ENCODE measurements at places on chromosomes 16 and 17.
A peak's percentile ranks its signal among the peaks of the same experiment; 100 is the strongest.

GRCh38 chr17:73544333-73544732 is 99.9 kb downstream of the SDK2 start:
- DNase-seq: no peak

- DNase-seq: no peak
Measured at GRCh38 chr16:50234771-50235556, 31.4 kb upstream of the ADCY7 start.

DNA sequence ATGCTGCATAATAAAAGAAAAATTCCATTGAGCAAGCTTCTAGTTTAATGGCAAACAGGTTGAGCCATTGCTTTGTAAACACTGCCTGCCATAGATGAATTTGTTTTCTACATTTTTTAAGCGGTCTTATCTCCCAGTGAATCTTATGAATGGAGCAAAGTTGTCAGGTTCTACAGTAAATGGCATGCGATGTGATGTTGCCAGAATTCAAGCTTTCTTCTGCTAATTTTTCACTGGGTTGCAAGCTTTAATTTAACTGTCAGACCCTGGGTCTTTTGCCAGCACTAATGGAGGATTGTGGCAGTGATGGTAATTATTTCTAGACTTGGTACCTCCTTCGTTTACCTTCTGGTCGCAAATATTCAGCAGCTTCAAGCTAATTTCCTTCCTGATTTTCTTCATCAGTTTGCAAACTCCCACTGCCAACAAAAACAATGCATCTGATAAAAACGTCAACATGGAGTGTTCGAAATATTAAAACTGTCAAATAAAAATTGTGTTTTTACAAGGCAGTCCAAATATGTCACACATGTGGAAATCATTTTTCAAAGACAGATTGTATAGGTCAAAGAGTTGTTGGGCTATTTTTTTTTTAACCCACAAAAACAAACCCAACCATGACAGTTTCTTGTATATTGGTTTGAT is 274.2 kb upstream of the ERCC4 start:
- no peak for DNase-seq

DNA sequence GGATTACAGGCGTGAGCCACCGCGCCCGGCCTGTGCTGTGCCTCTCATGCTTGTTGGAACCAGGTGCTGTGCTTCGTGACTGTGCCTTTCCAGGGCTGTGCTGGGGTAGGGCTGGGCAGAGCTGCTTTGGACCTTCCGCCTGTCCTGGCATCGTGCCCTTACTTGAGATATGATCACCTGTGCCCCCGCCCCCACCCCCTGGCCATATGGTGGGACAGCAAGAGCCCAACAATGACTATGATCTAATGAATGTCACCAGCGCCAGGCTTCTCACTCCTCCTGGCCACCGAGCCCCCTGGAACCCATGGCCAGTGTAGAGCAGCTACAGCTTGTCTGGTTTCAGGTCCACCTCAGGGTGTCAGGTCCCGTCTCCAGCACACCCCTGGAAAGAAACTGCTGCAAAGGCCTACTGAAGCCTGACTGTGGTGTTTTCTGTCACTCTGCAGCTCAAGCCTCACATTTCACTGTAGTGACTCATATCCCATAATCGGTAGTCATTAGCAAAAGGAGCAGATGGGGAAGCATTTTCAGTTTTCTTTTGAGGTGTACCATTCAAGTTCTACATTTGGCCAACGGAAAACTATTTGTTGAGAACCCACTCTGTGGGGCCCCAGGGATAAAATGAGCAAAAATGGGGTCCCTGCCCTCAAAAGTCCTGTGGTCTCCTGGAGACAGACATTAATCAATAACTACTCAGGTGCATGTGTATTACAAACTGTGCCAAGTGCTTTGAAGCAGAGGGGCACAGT is 22.1 kb downstream of the FCSK start:
- DNase-seq: no peak

DNA sequence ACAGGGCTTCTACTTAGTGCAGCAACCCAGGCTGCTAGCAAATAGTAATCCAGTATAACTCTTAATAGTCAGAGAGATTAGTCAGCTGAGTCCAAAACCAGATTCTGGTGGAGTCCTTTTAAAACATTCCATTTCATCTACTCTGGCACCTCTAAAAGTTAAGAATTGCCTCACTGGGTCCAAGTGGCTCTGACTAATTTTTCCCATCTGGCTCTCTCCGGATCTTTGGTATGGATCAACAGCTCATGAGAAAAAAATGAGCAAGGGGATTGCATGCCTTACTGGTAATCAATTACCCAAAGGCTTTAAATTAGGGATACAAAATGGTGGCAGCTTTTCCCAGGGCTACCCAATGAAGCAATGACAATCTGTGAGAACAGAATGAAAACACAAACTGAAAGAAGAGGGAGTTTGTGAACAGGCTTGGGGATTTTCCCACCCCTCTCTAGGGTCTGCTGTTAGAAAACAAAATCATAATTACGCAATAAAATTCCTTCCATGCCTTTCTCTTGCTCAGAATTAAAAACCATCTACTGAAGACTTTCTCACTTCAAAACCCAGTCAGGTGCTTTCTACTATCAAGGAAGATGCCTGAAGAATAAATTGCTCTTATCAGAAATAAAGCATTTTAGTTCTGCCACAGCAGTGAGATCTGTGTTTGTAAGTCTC is 84.6 kb upstream of the PMFBP1 start:
- DNase-seq: peak; percentile 44
